ENCODE measurements at places on chromosomes 6 and 20.

DNA sequence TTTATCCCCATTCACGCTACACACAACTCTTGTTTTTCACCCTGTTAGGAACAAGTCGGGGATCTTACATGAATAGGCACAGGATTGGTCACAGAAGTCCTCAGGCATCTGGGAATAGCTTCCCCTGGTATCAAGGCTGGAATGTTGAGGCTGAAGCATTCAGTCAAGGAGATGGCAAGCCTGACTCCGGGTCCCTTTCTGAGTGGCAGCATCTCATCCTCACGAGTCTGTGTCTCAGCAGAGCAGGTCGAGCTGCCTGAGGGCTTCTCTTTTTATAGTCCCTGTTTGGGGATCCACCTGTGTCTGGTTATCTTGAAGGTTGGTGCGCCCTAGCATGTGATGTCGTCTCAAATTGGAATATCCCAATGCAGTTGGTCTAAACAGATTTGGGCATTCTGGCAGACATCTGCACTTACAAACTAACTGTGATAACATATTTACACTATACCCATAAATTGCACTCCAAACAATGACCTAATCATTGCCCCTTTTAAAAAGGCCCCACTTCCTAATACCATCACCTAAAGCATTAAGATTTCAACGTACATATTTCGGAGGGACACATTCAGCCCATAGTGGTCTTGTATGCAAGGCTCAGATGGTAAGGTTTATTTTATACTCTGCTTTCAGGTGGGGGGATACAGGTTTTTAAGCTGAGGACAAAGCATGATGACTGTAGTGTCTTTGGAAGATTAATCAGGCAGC lies 112.7 kb upstream of the CLDN20 start:
- no peak for DNase-seq

- no peak for DNase-seq
Observed at GRCh38 chr6:77416839-77417238, 46.5 kb downstream of the HTR1B start.

- no peak for DNase-seq
Observed at GRCh38 chr6:44494011-44494501, 106.5 kb downstream of the CDC5L start.

DNA sequence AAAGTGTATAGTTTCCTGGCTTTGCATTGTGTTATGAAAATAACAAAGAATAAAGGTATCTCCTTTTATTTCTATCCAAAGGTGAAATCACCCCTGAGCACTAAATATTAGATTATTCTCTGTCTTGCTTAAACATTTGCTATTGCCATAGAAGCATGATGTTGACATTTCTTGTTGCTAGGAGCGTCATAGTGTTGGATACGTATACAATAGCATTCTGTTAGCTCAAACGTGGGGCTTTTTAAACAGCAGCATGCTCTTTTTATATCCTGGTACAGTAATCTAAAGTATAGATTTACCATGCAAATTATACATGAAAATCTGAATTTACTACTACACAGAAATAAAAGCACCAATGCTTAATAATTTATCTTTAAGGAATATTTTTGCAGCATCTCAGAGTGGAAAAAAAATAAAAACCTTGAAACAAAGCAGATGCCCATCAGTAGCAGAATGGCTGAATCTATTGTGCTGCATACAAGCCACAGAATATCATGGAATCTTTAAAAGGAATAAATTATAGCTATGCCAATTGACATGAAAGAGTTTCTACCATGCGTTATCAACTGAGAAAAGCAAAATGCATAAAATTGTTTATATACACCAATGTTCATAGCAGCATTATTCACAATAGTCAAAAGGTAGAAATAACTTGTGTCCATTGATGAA lies 9.6 kb upstream of the HSF2 start:
- no peak for DNase-seq

- DNase-seq: no peak
Observed at GRCh38 chr6:132084811-132085509, 133.8 kb upstream of the CCN2 start.

DNA sequence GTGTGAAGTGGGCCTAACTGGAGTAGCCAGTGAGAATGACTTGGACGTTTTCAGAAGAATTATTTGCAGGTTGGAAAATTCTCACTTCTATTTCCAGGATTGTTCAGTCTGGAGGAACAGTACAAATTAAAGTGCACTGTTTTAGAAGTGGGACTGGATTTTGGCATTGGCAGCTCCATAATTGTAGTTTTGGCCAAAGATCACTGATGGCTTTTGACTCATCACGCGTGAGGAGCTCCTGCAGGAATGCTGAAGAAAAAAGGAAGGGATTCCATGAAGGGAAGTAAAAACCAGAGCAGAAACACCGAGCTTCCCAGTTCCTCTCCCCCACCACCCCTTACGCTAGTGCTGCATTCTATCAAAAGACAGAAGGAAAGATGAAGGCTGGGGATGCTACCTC lies 103.5 kb downstream of the JARID2 start:
- no peak for DNase-seq

DNA sequence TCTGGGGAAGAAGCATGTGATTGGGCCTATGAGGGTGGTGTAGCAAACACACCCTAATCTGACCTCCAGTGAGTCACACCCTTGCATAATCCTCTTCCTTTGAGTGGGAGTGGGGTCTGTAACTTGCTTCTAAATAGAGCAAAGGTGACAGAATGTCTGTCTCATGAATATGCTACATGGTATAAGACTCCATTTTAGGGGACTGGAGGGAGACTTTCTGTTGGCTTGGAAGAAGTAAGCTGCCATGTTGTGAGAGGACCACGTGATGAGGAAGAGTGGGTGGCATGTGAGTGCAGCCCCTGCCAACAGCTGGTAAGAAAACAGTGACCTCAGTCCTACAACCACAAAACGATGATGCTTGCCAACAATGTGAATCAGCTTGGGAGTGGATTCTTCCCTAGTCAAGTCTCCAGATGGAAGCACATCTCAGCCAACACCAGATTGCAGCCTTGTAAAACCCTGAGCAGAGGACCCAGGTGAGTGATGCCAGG lies 3.7 kb downstream of the AK9 start:
- DNase-seq: peak; percentile 30

DNA sequence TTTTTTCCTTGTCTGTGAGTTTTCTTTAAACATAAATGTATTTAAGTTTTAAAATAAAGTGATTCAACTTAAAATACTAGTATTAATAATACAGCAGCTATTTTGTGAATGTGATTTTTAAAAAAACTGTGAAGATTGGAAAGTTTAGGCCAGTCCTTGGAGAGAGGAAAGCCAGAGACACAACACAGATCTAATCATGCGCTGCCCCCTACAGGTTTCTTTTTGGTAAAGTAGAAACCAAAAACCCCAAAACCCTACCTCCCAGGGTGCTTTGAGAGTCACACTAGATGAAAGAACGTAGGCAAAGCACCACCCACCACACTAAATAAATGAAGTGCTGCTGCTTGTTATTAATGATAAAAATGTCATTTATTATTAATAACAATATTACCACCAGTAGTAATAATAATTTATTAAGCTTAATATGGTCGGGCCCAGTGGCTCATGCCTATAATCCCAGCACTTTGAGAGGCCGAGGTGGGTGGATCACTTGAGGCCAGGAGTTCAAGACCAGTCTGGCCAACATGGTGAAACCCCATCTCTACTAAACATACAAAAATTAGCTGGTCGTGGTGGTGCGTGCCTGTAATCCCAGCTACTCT lies 33.7 kb downstream of the SLC9A8 start:
- peak; percentile 12 for DNase-seq

DNA sequence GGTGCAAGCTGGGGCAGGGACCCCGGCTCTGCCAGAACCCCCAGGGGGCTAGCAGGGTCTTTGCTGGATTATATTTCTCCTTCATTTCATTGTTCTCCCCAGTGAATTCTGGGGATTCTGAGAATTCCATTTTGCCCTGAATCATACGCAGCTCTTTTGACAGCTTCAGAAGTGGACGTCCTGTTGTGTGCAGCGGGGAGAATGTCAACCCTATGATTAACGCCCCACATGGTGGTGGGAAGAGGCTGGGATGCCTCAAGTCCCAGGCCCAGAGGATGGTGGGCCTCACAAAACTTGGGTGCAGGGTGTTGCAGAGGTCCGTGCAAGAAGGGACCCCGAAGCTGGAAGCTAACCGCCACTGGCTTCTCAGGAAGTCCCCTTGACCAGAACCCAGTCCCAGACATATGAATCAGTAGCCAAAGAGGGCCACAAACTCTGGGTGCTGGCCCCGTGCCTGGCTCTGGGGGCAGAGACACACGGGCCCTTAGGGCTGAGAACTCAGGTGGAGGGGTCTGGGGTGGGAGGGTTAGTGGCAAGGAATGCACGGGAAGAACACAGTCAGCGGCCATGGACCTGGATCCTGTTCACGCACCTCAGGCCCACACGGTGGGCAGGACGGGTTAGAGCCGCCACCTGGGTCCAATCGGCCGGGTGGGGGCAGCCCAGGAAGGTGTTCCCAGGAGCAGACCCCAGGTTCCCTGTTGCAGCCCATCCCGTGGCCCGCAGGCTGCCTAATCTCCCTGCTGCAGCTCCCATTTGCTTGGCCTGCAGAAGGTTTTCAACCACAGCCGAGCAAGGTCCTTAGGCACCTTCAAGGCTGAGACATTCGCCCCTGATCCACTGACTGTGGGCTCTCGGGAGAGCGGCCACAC lies 51.2 kb downstream of the YTHDF1 start:
- no peak for DNase-seq

DNA sequence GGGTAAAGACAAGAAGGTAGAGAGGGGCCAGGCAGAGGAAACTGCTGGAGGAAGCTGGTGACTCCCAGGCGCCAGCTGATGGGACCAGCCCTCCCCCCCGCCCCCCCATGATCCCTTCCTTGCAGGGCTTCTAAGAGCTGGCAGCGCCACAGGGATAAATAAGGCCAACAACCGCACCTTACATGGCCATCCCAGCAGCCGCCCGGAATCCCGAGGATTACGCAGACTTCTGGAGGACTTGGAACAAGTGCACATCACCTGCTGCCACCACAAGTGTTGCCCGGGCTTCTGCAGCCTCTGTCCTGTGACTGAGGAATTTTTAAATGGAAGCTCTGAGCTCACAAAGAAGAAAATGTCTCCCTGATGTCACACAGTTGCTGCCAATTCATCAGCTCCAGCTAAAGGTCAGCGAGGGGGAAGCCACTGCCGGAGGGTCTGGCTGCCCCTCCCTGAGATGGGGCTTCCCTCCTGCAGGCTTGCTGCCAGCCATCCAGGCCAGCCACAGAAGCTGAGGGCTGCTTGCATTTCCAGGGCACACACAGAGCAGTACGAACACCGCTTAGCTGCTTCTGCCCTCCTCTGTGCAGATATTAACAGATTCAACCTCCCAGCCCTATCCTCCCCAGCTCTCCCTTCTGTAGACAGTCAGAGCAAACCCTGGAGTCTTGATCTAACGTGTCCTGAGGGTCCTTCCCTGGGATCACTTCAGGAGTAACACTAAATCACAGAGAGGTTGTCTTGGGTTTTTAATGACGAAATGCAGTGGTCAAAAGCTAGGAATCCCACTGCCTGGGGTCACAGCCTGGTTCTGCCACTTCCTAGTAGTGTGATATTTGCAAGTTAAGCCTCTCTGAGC lies 38.6 kb upstream of the PIM1 start:
- DNase-seq: no peak

DNA sequence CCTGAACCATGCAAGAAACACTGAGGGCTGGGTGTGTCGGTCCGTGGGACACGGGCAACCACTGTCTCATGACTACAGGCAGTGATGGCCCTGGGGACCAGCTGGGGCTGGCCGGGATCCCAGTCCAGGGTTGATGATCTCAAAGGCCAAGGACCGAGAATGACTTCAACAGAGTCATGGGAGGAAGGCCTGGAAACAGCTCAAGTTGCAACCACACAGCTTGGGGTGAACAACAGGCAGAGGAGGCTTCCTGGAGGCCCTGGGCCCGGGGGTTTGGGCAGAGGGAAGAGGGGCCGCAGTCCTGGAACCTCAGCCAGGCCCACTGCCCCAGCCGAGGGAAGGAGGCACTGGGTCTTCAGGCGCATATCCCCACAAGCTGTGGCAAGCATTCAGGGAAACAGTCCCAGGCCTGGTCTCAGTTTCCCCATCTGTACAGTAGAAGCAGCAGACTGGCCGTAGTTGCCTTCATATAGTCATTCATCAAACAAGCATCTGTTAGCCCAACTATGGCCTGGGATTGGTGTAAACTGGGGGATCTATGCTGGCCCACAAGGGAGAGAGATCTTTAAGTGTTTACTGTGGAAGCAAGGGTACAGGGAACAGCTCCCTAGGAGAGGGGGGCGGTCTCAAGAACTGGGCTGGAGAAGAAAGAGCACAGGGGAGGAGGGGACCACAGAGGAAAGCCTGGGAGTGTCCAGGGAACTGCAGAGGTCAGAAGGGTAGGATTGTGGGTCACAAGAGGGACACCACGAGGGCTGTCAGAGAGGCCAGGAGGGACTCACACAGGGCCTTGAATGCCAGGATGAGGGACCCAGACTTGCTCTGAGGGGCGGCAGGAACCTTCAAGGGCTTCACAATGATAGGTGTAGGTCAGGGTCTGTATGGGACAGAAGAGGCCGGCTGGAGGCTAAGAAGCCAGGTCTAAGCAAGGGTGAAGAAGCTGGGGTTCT lies 2.1 kb downstream of the MYL9 start:
- DNase-seq: no peak

DNA sequence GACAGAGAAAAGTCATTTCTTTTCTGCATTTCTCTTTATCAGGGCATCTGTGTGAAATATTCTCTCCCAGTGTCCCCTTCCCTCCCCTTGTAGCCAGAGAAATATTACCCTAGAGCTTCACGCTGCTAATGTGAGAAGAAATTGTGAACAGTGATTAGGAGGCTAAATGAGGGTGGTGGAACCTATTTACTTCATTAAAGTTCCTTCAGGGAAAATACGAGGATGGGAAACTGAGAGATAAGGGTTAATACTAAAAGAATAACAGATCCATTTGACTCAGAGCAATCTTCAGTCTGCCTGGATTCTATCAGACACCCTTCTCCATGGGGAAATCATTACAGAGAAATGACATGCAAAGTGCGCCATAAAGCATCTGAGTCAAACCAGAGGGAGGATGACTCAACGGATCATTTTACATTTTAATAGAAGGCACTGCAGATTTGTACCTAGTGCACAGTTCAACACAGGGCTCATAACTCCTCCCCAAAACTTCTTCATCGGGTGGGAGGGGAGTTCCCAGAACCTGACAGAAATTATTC lies 131.3 kb downstream of the GJA10 start:
- DNase-seq: no peak

Data from occipital lobe (tissue), 3 donors.